ENCODE measurements at places on chromosomes 2 and 18. TPM values are rescaled to one million over a fixed set of nuclear protein-coding genes. Genes with fewer than 3 reads are reported as not detected.

GRCh38 chr2:225598426-225598825, 198.9 kb downstream of the NYAP2 start:
- DNase-seq: no peak

Gene ZRANB3
- total RNA-seq: 5.0 TPM

GRCh38 chr18:21656402-21656801, 44.3 kb downstream of the SNRPD1 start:
- no peak for DNase-seq

Gene RND3
- not detected for total RNA-seq

GRCh38 chr2:20617892-20618467, 32.9 kb downstream of the HS1BP3 start:
- DNase-seq: no peak

Gene COL3A1
- not detected for total RNA-seq
